Renal cortex interstitium (tissue), 15 donors: ENCODE measurements at places on chromosomes 2 and 18.

DNA sequence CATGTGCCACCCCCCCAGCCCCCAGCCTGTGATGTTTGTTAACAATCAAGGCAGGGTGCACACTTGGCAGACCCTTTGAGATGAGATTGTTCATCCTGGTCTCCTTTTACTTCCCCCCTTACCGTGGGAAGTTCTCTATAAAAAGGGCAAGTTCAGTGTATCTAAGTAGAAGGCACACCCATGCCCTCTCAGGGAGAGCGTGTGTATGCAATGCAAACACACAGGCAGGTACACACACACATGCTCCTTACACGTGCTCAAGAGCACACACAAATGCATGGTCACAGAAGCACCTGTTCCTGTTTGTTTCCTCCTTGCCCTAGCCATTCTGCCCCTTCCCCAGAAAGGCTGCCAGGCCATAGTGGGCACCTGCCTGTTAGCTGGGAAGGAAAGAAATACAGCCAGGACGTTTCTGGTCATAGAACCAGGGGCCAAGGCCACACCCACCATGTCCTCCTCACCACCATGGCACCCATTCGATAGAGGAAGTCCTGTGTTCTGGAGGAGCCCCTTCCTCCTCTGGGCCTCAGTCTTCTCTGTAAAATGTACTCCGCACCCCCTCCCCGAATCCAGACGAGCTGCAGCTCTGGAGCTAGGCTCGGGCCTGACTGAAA is 3.1 kb downstream of the ATOH8 start:
- no peak for DNase-seq

DNA sequence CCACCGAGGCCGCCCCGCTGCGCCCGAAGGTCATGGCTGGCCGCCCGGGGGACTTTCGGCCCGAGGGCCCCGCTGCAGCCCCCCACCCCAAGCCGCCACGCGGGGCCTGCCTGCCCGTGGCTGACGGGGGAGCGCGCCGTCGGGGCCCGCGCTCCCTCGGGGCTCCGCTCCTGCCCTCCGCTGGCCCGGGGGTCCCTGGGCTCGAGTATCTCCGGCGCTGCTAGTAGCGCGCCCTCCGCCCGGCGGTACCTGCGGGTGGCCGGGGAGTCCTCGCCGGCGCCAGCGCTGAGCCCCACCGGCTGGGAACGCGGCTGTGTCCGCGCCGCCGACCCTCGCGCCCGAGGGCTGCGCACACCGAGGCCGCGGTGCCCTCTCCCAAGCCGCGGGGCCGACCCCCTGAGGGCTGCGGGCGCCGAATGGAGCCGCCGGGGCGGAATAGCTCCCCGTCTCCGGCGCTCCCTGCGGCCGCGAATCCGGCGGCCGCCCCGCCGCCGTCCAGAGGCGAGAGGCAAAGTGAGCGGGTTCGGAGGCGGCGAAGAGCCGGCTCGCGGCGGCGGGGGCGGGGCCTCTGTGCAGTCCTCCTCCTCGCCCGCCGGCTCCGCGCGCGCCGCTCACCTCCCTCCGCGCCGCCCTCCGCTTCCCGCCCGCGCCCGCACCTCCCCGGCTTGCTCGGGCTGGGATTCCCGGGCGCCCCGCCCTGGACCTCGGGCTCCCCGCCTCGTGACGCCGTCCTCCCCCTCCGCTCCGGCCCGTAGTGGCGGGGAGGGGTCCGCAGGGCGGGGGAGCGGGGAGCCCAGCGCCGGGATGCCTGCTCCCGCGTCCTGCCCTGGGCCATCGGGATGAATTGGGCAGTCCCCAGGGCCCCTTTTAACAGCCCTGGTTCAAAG is at the start of gene KCNG3:
TSS of gene KCNG3 (minus strand) at position 515 of the 887 bp plus-strand sequence. CDS start at position 34, 481 bp downstream.
- no peak for DNase-seq

GRCh38 chr2:165391791-165392190 is 77.7 kb upstream of the CSRNP3 start:
- no peak for DNase-seq

- no peak for DNase-seq
These were observed 105.0 kb downstream of the IKZF2 start for GRCh38 chr2:213046431-213046830.

GRCh38 chr2:205654878-205655605 is 27.3 kb upstream of the NRP2 start:
- no peak for DNase-seq

- DNase-seq: no peak
These were observed 4.0 kb upstream of the DPY30 start for GRCh38 chr2:32043561-32043960.

- DNase-seq: no peak
These were observed 117.0 kb downstream of the GRB14 start for GRCh38 chr2:164504253-164504652.

DNA sequence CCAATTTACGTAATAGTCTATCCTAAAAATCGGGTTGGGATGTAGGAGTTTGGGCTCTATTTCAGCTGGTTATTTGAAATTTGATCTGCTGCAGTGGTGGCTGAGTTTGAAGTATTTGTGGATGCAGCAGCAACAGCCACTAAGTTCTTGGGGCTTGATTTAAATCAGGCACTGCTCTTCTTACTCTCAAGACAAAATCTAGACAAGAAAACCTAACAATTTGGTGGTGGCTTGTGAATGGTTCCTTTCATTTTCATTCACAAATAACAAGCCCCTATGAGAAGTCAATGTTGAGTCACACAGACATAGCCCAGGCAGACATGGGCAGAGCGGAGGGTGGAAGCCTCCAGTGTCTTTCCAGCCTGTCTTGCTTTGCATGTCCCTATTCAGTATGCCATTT is 199.3 kb downstream of the LTBP1 start:
- DNase-seq: no peak

GRCh38 chr18:55376387-55376786 is 211.6 kb downstream of the TCF4 start:
- no peak for DNase-seq

GRCh38 chr2:48439102-48439501 is 90.9 kb upstream of the STON1 start:
- no peak for DNase-seq

DNA sequence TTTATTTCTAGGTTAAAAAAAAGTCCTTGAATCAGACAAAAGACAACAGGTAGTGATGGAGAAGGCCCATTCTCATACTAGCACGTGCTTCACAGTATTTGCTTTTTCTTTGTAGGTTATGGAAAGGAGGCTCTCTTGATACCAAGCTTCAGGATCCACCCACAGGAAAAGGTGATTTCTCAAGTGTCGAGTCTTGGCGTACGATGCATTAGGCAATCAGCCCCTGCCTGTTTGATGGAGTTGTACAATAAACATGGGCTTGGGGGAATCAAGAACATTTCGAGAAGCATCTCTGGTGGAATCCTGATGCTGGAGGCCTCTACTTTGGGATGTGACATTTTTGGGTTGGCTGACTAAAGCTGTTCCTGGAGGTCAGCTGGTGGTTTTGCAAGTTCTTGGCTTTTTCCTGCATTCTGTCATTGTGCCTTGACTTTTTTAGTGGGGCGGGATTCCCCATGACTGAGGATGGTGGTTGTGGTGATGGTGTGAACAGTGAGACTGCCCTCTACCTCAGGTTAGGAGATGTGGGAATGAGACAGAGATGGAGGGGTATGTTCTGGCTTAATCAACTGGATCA is 231.5 kb upstream of the SPRED2 start:
- DNase-seq: no peak

- no peak for DNase-seq
These were observed 188.9 kb downstream of the MYO1B start for GRCh38 chr2:191434072-191434471.

- no peak for DNase-seq
These were observed 1.8 kb downstream of the CDK5R2 start for GRCh38 chr2:218961229-218961628.

GRCh38 chr2:16515696-16516095 is 149.9 kb downstream of the CYRIA start:
- DNase-seq: no peak

DNA sequence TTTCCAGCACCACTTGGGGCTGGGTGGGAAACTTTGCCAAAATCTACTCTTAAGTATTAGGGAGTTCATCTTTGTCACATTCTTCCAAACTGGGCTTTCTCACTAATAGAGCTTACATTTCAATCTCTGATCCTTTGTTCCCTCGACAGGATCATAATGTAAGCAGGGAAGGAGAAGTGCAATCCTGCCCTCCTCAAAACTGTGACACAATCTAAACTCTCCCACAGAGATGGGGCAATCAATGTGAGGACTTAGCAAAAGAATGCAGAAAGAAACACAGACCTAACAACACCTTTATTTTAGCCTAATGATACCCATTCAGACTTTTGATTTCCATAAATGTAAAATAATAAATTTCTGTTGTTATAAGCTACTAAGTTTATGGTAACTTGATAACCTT is 40.8 kb downstream of the DSEL start:
- no peak for DNase-seq

- no peak for DNase-seq
These were observed 72.5 kb upstream of the CYP26B1 start for GRCh38 chr2:72220170-72220569.

DNA sequence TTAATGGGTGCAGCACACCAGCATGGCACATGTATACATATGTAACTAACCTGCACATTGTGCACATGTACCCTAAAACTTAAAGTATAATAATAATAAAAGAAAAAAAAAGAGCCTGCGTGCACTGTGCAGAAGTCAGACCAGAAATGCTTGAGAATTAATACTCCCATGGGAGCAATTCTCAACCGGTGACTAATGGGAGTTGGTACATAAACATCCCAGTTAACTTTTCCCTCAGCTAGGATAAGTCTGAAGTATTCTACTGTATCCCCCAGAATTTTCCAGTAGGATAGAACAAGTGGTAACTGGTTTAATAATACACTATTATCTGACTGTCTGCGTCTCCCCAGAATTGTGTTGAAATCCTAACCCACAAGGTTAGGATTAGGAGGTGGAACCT is 113.6 kb upstream of the COL5A2 start:
- DNase-seq: no peak

GRCh38 chr2:128315829-128316776 is 2.6 kb downstream of the HS6ST1 start:
- DNase-seq: no peak

DNA sequence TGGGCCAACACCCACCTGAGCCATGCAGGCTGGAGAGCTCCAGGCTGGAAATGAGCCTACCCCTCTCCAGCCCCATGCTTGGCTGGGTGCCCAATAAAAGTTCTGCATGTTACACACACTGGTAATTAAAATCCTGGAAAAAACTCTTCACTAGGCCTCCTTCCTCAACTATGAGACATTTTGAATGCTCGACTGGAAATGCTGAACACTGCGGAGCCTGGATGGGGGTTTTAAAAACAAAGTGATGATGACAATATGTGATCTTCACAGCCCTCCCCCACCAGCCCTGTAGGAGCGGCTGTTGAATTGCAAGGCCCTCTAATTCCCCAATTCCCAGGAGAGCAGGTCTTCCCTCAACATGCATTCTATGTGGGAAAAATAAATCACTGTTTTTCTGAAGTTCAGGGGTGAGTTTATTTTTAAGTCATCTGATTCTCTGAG is 179.2 kb downstream of the TTC32 start:
- no peak for DNase-seq

DNA sequence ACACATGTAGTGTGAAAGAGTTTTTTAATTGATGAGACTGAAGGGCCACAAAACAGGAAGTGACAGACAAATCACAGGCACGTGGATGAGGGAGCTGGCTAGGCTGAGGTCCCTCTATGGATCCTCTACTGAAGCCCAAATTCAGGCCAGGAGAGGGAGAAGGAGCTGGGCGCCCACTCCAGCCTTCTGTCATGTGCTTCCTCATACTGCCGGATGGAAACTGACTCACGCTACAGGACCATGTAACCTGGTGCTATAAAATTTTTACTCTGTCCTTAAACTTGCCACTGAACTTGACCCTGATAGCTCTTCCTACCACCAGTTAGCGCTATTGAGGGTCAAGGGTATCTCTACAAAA is 31.3 kb downstream of the PSTPIP2 start:
- DNase-seq: no peak

DNA sequence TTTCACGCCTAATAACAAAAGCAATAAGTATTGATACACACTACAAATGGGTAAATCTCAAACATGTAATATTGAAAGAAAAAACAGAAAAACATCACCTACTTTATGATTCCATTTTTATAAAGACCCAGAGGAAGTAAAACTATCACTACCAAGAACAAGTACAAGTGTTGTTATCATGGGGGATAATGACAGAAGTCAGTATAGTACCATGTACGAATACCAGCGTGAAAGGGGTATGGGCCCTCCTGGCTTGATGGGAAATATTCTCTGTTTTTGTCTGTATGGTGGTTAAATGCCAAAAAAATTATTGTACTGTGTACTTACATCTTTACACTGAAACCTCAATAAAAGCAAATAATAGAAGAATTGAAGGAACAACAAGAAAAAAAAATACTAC is 665.7 kb downstream of the TMEM182 start:
- no peak for DNase-seq

DNA sequence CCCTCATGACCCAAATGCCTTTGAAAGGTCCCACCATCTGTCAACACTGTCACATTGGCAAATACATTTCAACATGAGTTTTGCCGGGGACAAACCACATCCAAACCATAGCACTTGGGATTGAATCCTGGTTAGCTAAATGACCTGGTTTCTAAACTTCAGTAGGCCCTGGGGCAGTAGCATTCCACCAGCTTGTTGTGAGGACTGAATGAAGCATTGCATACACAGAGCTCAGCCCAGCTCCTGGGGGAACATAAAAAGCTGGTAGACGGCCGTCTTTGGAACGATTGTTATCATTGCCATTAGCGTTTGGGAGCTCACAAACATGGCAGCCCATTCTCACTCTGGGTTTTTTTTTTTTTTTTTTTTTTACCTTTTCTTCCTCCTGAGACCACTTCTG is 57.5 kb upstream of the CXCR4 start:
- DNase-seq: no peak

DNA sequence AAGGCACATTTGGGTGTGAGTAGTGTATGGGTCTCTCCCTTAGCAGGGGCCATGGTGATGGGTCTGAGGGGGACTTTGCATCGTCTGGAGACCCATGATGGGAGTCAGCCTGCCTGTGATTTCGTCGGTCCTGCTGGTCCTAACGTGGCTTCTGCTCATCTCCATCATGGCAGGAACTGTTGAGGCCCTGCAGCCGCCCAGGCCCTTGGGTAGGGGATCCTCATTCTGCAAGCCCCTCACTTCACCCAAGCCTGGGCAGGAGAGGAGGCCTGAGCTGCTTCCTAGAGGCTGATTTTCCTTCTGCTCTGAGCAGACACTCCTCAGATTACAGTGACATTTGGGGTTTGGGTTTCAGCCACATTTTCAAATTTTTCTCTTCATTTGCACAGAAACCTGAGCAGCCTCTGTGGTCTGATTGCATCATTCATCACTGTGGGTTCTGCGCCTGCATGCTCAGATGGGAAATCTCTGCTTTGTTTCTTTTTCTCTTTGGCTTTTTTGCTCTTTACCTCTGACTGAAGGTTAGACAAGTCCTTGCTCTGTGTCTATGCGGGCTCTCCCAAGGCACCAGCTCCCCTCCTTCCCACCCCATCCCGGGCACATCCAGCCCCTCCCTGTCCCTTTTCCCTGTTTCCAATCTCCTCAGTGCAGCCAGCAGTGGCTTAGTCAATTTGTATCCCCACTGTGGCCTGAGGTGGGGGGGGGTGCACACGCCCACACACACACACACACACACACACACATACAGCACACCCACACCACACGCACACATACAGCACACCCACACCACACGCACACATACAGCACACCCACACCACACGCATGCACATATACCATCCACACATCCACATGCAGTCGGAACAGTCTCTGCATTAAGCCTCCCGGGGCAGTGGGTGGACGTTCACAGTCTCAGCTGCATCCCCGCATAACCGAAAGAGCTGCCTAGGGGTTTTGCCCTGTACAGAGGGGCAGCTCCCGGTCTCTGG is 305.4 kb upstream of the HS6ST1 start:
- no peak for DNase-seq
